ENCODE measurements at places on chromosomes 6 and 20.
A peak's percentile ranks its signal among the peaks of the same experiment; 100 is the strongest.

- no peak overlapping the region for H3K27ac ChIP-seq
- no peak overlapping the region for H3K4me3 ChIP-seq
- H3K36me3 ChIP-seq = no peaks in the 10 kb centered on the region
- H3K4me1 ChIP-seq = no peaks in the 10 kb centered on the region
- H3K27me3 ChIP-seq = no peaks in the 10 kb centered on the region
Measured at GRCh38 chr6:168400037-168400436, 40.9 kb upstream of the SMOC2 start.

- no peaks in the 10 kb centered on the region for H3K36me3 ChIP-seq
- no peak overlapping the region for H3K4me3 ChIP-seq
- no peaks in the 10 kb centered on the region for H3K27me3 ChIP-seq
- DNase-seq = no peak
- no peaks in the 10 kb centered on the region for H3K4me1 ChIP-seq
- H3K27ac ChIP-seq = no peak overlapping the region
Measured at GRCh38 chr20:24620937-24621519, 151.6 kb downstream of the SYNDIG1 start.

DNA sequence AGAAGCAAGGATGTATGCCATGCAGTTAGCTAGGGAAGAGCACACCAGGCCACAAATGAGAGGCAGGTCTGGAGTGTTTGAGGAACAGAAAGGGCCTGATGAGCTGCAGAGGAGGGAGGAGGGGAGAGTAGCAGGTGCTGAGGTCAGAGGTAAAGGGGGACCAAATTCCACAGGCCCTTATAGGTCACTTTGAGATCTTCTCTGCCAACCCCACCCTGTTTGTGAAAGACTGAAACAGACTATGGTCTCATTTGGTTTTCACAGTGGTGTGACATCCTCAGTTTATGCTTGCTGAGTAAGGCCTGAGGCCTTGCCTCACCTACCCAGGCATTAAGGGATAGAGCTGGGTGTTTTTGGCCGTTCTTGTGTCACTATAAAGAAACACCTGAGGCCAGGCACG lies 187.7 kb upstream of the MYLIP start:
- H3K4me3 ChIP-seq = no peak overlapping the region
- no peaks in the 10 kb centered on the region for H3K36me3 ChIP-seq
- DNase-seq = no peak
- no peak overlapping the region for H3K27ac ChIP-seq
- H3K27me3 ChIP-seq = no peaks in the 10 kb centered on the region

DNA sequence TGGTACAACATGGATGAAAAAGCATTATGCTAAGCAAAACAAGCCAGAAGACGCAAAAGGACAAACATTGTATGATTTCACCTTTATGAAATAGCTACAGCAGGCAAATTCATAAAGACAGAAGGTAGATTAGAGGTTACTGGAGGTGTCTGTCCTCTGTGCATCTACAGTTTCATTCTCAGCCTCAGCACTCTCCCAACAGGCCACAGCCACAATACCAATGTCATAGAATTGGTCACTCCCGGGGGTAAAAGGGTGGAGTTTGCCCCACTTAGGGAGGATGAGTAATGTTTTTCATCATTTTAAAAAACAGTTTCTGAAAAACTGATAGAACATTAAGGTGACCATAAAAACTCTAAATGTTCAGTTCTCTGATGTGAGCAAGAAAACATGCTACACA lies 17.2 kb upstream of the TMX4 start:
- H3K27ac ChIP-seq = no peak overlapping the region
- no peak overlapping the region for H3K4me3 ChIP-seq

DNA sequence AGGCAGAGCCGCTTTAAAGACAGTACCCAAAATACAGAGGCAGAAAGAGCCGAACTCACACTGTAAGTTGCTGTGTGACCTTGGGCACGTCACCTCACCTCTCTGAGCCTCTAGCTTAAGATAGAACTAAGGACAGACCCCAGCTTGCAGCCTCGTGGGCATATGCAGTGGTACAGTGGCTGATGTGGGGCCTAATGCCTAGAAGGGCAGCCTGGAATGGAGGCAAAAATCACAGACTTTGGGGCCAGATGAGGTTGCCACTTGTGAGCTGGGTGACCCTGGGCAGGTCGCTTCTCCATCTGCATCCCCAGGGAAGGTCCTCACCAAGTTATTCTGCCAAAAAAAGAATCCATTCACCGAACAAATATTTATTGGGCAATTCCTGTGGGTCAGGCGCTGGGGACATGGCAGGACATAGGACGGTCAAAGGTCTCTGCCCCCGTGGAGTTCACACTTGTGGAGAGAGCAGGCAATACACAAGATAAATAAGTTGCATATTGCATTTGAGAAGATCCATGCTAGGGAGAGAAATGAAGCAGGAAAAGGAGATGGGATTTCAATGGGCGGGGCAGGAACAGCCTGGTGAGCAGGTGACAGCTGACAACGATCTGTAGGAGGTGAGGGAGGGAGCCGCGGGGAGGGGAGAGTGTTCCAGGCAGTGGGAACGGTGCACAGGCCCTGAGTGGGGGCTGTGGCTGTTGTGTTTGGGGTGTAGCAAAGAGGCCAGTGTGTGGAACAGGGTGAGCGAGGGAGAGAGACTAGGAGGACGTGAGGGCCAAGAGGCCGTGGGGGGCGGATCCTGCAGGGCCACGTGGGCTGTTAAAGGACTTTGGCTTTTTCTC lies 115.2 kb downstream of the CEBPB start:
- H3K4me1 ChIP-seq = peaks cover 73% of the 10 kb centered on the region
- H3K36me3 ChIP-seq = no peaks in the 10 kb centered on the region
- peak overlapping the region; percentile 28 for H3K4me3 ChIP-seq
- H3K27ac ChIP-seq = peak overlapping the region; percentile 84
- peak; percentile 64 for DNase-seq
- H3K27me3 ChIP-seq = no peaks in the 10 kb centered on the region

GRCh38 chr20:563187-563586 lies 19.6 kb upstream of the CSNK2A1 start:
- DNase-seq = no peak
- peaks cover 4% of the 10 kb centered on the region for H3K4me1 ChIP-seq
- H3K27me3 ChIP-seq = no peaks in the 10 kb centered on the region
- no peak overlapping the region for H3K4me3 ChIP-seq

DNA sequence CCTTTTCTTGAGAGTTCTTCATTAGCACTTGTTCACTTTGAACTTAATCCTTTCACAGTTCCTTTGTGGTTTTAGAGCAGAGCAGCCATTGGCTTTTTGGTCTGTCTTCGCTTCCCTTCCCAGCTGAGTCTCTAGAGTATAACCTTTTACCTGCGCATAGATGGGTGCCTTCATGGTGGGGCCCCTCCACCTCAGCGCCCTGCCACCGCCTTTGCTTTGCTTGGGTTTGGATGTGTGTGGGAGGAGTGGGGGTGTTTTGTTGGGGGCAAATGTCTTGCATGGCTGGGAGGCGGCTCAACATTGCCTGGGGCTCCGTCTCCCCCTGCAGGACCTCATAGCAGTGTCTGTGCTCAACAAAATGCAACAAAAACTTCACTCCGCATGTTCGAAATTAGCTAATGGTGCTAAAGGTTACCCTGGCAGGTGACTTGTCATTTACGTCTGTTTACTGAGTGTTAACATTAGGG lies 11.9 kb downstream of the PYGB start:
- H3K4me3 ChIP-seq = no peak overlapping the region
- H3K4me1 ChIP-seq = peaks cover 20% of the 10 kb centered on the region
- DNase-seq = no peak
- no peaks in the 10 kb centered on the region for H3K27me3 ChIP-seq
- no peak overlapping the region for H3K27ac ChIP-seq
- no peaks in the 10 kb centered on the region for H3K36me3 ChIP-seq

DNA sequence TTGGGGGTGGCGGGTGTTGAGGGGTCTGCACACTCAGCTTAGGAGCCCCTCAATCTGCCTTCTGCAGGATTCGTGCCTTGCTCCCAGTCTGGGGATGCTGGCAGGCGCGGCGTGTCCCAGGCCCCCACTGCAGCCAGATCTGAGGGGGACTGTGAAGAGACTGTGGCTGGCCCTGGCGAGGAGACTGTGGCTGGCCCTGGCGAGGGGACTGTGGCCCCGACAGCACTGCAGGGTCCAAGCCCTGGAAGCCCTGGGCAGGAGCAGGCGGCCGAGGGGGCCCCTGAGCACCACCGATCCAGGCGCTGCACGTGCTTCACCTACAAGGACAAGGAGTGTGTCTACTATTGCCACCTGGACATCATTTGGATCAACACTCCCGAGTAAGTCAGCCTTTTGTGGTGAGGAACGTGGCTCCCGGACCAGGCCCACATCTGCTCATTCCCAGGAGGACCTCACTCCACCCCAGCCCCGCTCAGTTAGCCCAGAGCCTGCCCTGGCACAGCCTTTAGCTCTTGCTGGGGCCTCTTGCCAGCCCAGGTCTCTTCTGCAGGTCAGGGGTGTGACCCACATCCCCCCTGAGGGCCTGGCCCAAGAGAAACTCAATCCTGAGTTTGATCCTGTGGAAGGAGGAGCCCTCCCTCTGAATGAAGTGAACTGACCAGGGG lies 1.1 kb downstream of the EDN3 start:
- H3K27ac ChIP-seq = no peak overlapping the region
- no peaks in the 10 kb centered on the region for H3K36me3 ChIP-seq
- no peak overlapping the region for H3K4me3 ChIP-seq
- H3K27me3 ChIP-seq = peaks cover 17% of the 10 kb centered on the region
- DNase-seq = no peak

DNA sequence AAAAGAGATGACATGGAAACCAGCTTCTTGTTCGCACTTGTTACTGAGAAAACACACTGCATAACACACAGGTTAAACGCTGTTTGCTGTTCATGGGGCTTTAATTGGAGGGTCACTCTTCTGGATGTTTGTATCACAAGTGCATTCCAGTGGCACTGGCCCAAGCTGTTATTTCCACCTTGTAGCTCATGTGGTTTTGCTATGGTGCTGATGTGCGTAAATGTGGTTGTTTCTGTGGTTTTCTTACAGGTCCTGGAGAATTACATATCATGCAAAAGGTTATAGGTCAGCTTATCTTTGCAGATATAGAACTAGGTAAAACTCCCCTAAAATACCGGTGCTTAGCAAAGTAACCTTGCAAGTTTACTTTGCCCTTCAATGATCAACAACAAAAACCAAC lies 89.3 kb upstream of the AHI1 start:
- no peaks in the 10 kb centered on the region for H3K27me3 ChIP-seq
- no peaks in the 10 kb centered on the region for H3K36me3 ChIP-seq
- DNase-seq = no peak
- no peaks in the 10 kb centered on the region for H3K4me1 ChIP-seq
- H3K4me3 ChIP-seq = no peak overlapping the region

DNA sequence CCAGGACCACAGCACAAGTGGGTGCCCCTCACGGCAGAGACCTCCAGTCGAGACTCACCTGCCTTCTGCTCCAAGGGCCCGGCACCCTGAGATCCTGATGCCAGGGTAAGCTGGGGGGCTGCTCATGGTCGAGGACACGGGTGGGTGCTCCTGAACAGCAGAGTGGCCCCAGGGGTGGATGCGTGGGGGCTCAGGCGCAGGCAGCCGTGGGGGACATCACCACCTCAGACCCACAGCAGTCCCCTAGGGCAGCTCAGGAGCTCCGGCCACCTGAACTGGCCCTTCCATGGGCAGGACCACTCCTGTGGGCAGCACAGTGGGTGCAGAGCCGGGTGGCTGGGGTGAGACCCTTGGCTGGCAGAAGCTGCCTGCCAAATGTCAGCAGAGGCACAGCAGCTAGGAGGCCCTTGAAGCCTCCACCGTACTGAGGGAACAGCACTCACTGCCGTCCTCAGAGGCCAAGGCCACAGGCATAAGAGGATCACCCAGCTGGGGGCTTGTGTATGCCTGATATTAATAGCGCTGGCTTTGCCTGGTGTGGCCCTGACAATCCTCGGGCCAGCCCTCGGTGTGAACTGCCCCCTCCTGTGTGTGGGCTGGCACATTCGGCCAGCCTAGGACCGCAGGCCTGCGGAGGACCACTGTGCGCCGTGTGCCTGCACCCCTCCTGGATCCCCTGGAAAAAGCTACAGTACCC lies 5.4 kb downstream of the UCKL1 start:
- no peaks in the 10 kb centered on the region for H3K27me3 ChIP-seq
- H3K27ac ChIP-seq = peak overlapping the region; percentile 96
- H3K36me3 ChIP-seq = peaks cover 5% of the 10 kb centered on the region
- H3K4me3 ChIP-seq = peak overlapping the region; percentile 58

DNA sequence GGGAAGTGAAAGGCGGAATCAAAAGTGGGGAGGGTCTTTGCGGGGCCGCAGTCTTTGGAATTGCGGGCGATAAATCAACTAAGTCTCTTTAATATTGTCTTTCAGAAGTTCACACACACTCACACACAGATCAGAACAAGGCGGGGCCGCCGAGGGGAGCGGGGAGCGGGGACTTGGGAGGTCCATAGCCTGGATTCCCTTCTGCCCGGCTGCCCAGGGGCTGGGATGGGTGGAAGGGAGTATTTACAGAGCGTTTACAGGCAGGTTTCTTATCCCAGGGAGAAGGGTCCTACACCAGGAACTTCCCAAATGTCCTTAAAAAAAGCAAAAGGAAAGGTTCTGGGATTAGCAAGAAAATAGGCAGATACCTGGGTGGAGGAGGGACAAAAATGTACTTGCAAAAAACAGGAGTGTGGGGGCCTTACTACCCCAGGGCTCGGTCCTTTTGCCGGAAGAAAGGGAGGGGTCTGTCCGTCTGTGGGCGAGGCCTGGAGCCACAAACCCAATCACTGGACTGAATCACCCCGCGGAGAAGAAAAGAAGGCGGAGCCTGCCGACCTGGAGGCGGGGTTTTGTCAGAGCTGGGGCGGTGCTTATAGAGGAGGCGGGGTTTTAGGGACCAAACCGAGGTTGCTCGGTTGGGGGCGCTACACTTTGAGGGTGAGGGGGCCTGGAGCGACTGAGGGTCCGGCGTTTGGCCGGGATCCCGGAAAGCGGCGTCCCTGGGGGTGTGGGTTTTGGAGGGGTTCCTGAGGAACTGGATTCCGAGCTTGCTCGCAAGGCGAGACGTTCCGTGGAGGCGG lies 3.2 kb downstream of the PRRT1 start:
- H3K36me3 ChIP-seq = no peaks in the 10 kb centered on the region
- H3K4me3 ChIP-seq = peak overlapping the region; percentile 38
- H3K4me1 ChIP-seq = peaks cover 4% of the 10 kb centered on the region
- peak; percentile 79 for DNase-seq

DNA sequence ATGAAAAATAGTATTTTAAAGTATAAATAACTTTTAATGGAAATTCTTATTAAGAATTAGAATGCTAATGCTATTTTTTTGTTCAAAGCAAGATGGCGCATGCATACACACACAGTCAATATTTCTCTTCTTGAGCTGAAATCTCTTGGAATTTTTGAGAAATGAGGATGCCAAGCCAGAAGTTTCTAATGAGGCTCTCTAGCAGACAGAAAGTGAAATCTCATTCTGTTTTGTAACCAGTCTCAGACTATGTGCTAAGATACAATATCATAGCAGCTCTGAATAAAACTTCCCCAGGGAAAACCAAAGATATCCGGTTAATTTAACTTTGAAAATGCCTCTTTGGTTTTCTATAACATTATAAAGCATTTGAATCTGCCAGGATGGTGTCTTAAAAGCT lies 97.2 kb upstream of the HDAC2 start:
- H3K36me3 ChIP-seq = no peaks in the 10 kb centered on the region
- H3K4me1 ChIP-seq = no peaks in the 10 kb centered on the region
- no peaks in the 10 kb centered on the region for H3K27me3 ChIP-seq
- no peak for DNase-seq
- peak overlapping the region; percentile 39 for H3K27ac ChIP-seq

Data from psoas muscle (tissue), 8 donors.